ENCODE measurements at places on chromosomes 1 and 21.

DNA sequence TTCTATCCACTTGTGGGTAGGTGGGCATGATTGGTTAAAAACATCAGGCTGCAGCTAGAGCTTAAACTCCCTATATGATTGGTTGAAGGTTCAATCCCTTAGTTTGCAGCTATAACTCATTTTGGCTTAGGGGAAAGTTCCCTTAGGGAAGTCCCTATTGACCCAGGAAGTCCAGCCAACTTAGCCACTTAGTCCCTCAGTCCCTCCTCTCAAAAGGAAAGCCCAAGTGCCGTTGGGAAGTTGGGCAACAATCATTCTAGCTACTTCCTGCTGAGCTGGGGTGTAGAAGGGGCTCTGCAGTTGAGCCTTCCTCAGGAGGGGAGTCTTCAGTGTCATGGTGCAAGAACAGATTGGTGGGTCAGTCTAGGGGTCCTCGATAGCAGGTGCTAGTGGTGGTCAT, 12.2 kb downstream of the MSTO1 start:
- DNase-seq = no peak

DNA sequence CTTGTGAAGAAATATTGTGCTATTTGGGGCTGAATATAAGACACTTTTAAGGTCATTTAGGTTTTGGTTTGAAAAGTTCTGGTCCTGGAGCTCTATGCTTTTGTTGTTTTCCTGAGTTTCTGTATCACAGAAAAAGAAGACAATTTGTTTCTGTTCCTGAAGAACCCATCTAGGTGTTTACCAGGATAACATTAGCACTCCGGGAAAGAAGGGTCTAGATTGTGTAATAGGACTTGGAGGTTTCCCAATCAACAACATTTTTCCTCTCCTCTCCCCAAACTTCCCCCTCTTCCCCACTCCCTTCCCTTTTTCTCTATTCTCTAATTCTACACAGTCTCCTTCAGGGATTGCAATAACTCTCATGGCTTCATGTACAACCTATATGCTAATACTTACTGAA, 78.7 kb downstream of the PTPRC start:
- DNase-seq = no peak

- peak; percentile 60 for DNase-seq
Observed at GRCh38 chr1:64956733-64957441, 9.5 kb downstream of the JAK1 start.

GRCh38 chr1:179091691-179092165, 9.9 kb downstream of the TOR3A start:
- no peak for DNase-seq

- no peak for DNase-seq
Observed at GRCh38 chr1:58874757-58875755, 91.2 kb upstream of the JUN start.

DNA sequence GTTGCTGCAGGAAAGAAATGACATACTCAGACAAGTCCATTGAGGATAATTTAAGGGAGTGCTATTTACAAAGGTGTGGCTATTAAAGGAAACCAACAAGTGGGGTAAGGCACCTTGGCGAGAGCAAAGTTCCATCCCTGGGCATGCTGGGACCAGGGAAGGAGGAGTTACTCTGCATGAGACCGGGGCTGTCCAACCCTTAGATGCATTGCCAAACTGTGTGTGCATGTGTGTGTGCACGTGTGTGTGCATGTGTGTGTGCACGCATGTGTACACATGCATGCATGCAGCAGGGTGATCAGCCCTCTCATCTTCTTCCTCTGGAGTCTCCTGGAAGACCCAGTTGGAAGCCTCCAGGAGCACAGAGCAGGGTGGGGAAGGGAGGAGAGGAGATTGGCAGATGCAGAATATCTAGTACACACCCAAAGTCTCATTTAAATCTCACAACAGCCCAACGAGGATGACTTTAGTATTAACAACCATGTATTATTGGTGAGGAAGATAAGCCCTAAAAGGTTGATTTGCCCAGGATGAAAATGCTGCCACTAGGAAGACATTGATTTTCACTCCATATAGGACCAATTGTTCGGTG, 72.2 kb upstream of the CD34 start:
- no peak for DNase-seq

DNA sequence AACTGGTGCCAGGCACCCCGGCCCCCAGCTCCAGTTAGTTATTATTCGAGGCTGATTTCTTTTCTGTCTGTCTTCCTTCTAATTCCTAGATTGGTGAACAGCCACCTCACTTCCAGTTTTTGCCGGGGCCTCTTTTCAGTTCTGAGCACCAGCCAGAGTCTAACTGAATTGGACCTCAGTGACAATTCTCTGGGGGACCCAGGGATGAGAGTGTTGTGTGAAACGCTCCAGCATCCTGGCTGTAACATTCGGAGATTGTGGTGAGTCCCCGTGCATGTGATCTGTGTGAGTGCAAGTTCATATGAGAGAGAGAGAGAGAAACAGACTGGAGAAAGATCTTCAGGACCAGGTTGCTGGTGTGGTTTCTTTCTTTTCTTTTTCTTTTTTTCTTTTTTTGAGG, 13.5 kb downstream of the NLRP3 start:
- no peak for DNase-seq

GRCh38 chr1:71047635-71048607, at the start of gene PTGER3:
TSS of gene PTGER3 (minus strand) at chr1:71047816. CDS start at chr1:71047577, 239 bp downstream.
- DNase-seq = no peak

GRCh38 chr1:4108331-4108730, 208.3 kb upstream of the C1orf174 start:
- no peak for DNase-seq

- no peak for DNase-seq
Observed at GRCh38 chr1:49171941-49172593, 395.4 kb upstream of the BEND5 start.

DNA sequence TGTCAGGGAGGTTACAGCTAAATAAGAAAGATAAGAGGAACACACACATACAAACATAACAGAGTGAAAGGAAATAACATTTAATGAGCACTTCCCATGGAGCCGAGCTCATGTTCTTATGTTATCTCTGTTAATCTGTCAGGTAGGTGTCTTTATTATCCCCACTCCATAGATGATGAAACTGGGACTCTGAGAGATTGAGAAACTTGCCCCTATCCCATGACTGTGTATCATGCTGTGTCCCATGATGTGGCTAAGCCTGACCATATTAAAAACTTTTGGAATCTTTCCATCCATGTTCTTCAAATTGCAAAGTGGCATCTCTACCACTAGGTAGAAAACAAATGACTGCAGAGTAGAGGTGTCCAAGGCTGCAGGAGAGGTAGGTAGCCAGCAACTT, 285.2 kb upstream of the SGIP1 start:
- DNase-seq = no peak

DNA sequence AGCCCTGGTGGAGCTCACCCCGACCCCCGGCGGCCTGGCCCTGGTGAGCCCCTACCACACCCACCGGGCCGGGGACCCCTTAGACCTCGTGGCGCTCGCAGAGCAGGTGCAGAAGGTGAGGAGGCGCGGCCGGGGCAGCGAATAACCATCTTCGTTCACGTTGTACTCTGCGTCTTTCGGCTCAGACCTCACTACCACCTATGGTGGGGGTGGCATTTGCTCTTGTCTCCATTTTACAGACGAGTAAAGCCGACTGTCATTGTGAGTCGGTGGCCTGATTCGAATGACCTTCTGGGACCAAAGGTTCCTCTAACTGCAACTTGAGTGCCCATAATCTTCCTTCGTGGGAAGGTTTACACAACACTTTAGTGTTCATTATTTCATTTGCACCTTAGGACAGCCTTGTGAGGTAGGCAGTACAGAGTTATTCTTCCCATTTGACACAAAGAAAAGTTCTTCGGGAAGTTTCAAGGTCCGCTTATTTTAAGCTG, 506 bp downstream of the C1orf50 start:
- no peak for DNase-seq

DNA sequence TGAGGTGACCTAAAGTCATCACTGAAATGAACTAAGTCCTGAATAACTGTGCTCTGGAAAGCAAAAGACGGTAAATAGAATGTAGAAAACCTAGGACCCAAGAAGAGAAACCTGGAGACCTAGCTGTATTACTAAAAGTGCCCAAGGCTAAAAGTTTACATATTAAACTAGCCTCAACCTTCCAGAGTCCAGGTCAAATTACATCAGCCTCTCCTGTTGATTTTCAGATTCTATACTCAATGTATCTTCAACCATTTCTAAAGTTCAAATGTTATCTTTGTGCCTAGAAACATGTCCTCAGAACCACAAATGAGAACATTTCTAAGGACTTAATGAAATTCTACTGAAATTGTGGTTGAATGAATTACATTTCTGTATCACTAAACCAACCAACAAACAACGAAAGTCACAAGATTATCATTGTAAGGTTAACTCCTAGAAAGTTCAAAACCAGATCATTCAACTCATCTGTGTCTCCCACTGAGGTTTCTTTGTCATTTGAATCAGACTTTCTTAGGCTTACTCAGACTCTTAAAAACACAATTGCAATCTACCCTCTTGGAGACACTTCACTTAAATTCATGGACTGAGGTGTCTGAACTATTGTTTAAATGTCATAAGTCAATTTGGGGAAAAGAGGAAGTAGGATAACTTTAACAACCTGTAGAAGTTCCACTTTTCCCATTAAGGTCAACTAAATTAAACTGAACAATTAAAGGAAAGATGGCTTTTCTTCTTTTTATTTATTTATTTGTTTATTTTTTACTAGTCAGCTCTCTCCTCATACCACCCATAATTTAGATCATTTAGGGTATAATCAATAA, 207.7 kb downstream of the BARHL2 start:
- no peak for DNase-seq

GRCh38 chr1:181089676-181090544, 1.4 kb downstream of the IER5 start:
- no peak for DNase-seq

DNA sequence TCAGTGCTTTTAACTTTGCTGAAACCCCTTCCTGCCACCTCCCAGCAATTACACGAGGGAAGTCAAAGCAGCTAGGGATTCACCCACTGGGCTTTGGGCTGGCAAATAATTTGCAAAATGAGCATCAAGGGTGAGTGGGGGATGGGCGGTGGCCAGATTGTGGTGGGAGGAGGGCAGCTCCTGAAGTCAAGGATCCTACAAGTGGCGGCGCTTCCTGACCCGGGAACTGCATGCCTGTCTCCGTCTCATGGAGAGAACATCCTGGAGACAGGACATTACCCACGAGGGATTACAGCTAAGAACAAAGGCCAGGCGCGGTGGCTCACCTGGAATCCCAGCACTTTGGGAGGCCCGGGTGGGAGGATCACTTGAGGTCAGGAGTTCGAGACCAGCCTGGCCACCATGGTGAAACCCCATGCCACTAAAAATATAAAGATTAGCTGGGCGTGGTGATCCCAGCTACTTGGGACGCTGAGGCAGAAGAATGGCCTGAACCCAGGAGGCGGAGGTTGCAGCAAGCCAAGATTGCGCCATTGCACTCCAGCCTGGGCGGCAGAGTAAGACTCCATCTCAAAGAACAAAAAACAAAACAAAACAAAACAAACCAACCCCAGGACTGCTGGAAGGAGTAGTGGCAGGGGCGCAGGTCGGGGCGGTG, 12.9 kb downstream of the TTC34 start:
- no peak for DNase-seq

DNA sequence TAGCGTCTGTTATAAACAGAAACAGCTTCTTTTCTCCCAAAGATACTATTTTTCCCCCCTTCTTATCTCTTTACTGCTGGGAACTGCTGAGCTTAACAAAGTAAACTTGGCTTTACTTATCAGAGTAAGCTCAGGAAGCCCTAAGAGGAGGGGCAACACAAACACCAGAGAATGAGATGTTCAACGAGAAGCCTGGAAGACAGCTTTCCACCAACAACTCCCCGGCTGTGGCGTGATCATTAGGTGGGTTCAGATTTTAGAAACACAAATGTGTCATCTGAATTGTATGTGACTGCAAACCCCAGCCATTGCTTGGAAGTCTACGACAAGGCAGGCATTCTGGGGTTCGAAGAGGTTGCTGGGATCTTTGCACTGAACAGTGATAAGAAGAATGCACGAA, 181.2 kb upstream of the ESRRG start:
- no peak for DNase-seq

DNA sequence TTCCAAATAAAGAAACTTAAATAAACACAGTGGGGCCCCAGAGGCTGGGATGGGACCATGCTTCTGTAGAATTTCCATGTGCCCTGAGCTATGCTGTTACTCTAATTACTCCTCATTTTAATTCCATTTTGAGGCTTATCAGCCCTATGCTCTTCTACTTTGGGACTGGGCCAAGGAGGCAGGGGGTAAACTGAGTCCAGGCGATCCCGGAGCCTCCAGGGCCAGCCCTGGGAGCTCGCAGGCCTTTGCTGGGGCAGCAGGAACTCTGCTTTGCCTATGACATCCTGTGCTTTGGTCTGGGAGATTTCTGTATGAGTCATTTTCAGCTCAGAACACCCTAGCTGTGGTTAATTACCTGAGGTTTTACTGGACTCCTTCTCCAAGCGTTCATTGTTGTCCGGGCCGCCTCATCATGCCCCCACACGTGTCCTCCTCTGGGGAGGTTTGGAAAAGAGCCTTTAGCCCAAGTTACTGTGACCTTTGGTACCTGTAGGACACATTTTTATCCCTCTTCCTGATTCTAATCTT, 95.7 kb downstream of the RHOU start:
- DNase-seq = peak; percentile 30

GRCh38 chr1:3586986-3587759, 24.1 kb downstream of the MEGF6 start:
- DNase-seq = no peak

- DNase-seq = peak; percentile 40
Observed at GRCh38 chr1:23167353-23168078, 1.1 kb downstream of the LUZP1 start.

DNA sequence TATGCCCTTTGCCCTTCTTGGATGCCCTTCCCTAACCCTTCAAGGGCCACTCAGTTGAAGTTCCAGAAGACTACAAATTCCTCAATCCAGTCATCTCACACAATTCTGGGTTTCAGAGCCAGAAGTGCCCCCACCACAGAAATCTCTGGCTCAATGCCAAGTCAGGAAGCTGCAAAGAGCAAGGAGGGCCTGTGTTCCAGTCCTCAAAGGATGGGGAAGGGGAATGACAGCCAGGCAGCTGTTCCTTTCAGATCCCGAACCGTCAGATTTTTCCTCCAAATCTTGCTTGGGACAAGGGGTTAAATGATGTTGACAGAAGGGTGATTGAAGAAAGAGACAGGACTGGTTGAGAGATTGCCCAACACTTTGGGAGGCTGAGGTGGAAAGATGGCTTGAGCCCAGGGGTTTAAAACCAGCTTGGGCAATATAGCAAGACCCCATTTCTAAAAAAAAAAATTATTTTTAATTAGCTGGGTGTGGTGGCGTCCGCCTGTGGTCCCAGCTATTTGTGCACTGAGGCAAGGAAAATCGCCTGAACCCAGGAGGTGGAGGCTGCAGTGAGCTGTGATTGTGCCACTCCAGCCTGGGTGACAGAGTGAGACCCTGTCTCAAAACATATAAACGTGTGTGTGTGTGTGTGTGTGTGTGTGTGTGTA, 716 bp upstream of the HPDL start:
- DNase-seq = no peak
